ENCODE measurements at places on chromosomes 4 and X. TPM values are rescaled to one million over a fixed set of nuclear protein-coding genes. Genes with fewer than 3 reads are reported as not detected.

MMRN1 gene
- polyA plus RNA-seq: not detected

SMAD1 gene
- polyA plus RNA-seq: 4.6 TPM

MAGEA4 gene
- polyA plus RNA-seq: not detected

BST1 gene
- not detected for polyA plus RNA-seq

USP17L12 gene
- polyA plus RNA-seq: not detected

GYPA gene
- not detected for polyA plus RNA-seq

DCX gene
- polyA plus RNA-seq: 0.03 TPM

STATH gene
- polyA plus RNA-seq: not detected

DHX15 gene
- polyA plus RNA-seq: 126 TPM

CAPN6 gene
- 0.11 TPM for polyA plus RNA-seq

NAA15 gene
- polyA plus RNA-seq: 23.0 TPM

DGKK gene
- polyA plus RNA-seq: not detected

CCDC158 gene
- not detected for polyA plus RNA-seq

GABRE gene
- polyA plus RNA-seq: not detected

AMBN gene
- polyA plus RNA-seq: not detected

CACNA1F gene
- not detected for polyA plus RNA-seq

NKX3-2 gene
- not detected for polyA plus RNA-seq

CSAG3 gene
- polyA plus RNA-seq: not detected

GLUD2 gene
- polyA plus RNA-seq: 2.1 TPM

ITGB1BP2 gene
- polyA plus RNA-seq: not detected

PRKG2 gene
- polyA plus RNA-seq: not detected

AKAP14 gene
- polyA plus RNA-seq: 0.51 TPM

PNCK gene
- 1.4 TPM for polyA plus RNA-seq

RPA4 gene
- not detected for polyA plus RNA-seq

APELA gene
- not detected for polyA plus RNA-seq

ATP6AP1 gene
- polyA plus RNA-seq: 42.0 TPM

SRPK3 gene
- not detected for polyA plus RNA-seq

GJB1 gene
- polyA plus RNA-seq: not detected

MAD2L1 gene
- polyA plus RNA-seq: 9.4 TPM

ARMCX1 gene
- 39.2 TPM for polyA plus RNA-seq

RBM47 gene
- not detected for polyA plus RNA-seq

GAB3 gene
- polyA plus RNA-seq: 2.0 TPM

SMIM43 gene
- polyA plus RNA-seq: 8.8 TPM

ZFP92 gene
- 0.17 TPM for polyA plus RNA-seq

MAML3 gene
- 0.48 TPM for polyA plus RNA-seq

FGFBP2 gene
- polyA plus RNA-seq: not detected

ASB9 gene
- polyA plus RNA-seq: not detected

TMEM271 gene
- 2.7 TPM for polyA plus RNA-seq

SSX3 gene
- polyA plus RNA-seq: 0.32 TPM

STPG2 gene
- polyA plus RNA-seq: 0.24 TPM

SSX2B gene
- not detected for polyA plus RNA-seq

RBMXL3 gene
- polyA plus RNA-seq: not detected

AREG gene
- 1.8 TPM for polyA plus RNA-seq

STBD1 gene
- 0.16 TPM for polyA plus RNA-seq

IL13RA1 gene
- polyA plus RNA-seq: 1.7 TPM

SEPSECS gene
- 1.4 TPM for polyA plus RNA-seq

GPR34 gene
- polyA plus RNA-seq: 2.6 TPM

SOWAHD gene
- polyA plus RNA-seq: not detected

Measured in Purkinje cell (primary cell).